ENCODE measurements at places on chromosomes 4 and X.
A peak's percentile ranks its signal among the peaks of the same experiment; 100 is the strongest.

DNA sequence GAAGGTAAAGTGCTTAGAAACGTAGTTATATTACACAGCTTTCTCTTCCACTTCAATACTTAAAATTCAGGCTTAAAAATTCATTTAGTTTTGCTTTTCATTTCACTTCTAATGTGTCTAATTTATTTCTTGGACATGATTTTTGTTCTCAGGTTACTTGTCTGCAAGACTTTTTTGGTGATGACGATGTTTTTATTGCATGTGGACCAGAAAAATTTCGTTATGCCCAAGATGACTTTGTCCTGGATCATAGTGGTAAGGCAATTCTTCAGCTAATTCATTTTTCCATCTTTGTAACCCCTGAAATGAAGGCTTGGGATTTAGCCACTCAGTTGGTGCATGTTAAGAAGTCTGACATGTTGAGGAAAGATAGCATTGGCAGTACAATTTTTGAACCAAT, 114.7 kb downstream of the DCLK2 start:
- no peak for DNase-seq

- DNase-seq = no peak
These were observed 46.8 kb downstream of the RAPGEF2 start for GRCh38 chr4:159149666-159150065.

DNA sequence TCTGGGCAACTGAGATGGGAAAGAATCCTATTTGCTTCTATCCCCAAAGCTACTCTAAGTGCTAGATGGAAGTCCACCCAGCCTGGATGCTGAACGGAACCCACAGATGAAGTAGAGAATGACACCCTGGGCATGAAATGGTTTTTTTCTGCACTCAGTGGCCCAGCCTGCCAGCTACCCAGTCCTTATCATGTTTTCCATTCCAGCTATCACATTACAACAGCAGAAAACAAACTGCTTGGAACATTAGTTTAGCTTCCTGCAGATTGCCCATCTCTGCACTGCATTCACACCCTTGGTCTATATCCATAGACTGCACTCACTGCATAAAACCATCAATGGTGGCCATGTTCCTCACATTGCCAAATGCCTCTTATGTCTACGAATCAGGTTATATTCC, 79.1 kb downstream of the NYX start:
- DNase-seq = no peak

DNA sequence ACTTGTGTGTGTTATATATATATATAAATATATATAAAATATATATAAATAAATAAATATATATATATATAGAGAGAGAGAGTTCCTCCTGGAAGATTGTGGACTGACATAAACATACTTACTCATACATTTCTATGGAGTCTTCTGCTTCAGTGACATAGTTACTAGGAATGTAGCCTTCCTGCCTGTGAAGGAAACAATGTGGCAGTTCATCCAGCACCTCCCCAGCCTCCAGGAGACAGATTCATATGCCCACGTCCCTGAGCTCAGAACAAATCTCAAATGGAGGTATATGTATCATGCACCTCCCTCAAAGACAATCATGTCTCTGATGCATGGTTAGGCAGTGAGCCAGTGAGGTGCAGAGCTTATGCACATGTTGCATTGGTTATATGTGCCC, 11.4 kb upstream of the TIMM8A start:
- DNase-seq = no peak

- DNase-seq = peak; percentile 85
These were observed 105.2 kb upstream of the NOCT start for GRCh38 chr4:138910195-138910913.
